ENCODE measurements at places on chromosomes 13 and 19.

- no peak for DNase-seq
Measured at GRCh38 chr13:73146707-73147106, 87.9 kb downstream of the KLF5 start.

GRCh38 chr13:98447881-98448641 is 128.8 kb downstream of the STK24 start:
- no peak for DNase-seq

DNA sequence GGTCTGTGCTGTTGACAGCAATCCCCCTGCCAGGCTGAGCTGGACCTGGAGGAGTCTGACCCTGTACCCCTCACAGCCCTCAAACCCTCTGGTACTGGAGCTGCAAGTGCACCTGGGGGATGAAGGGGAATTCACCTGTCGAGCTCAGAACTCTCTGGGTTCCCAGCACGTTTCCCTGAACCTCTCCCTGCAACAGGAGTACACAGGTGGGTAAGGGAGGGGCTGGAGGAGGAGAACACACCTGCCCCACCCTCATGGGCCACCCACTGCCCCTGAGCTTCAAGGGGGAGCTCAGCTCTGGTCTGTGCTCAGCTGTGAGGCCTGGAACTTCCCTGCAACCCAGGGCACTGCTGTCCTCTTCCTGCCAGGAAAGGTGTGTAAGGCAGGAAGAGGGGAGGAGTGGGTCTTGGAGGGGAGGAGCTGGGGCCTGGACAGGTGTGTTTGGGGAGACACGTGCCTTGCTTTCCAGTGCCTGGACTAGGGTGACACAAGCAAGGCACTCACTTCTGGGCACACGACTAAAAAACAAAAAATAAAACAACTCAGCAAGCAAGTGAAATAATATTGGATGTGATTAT is 3.9 kb downstream of the SIGLEC7 start:
- no peak for DNase-seq

DNA sequence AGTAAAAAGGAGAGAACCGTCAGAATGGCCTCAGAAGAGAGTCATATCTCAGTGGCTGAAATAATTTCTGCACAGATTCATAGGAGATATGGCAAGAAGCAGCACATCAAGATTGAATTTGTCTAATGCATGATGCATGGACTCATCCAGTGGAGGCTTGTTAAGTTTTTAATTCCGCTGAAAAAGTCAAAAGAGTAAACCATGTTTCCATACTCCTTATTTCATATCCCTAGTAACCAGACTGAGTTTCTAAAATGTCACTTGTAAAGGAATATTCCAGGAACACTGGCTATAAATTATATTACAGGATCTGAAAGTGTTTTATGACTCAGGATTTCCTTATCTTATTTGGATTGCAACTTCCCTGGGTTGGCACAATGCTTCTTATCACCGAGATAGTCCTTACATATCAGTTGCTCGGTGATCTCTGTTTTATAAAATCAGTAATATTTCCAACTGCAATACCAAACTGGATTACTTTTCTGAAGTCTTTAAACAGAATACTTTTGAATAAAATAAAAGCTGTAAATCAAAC is 180.2 kb upstream of the TSC22D1 start:
- no peak for DNase-seq

GRCh38 chr19:34173193-34173956 is 1.1 kb downstream of the LSM14A start:
- DNase-seq = peak; percentile 55

DNA sequence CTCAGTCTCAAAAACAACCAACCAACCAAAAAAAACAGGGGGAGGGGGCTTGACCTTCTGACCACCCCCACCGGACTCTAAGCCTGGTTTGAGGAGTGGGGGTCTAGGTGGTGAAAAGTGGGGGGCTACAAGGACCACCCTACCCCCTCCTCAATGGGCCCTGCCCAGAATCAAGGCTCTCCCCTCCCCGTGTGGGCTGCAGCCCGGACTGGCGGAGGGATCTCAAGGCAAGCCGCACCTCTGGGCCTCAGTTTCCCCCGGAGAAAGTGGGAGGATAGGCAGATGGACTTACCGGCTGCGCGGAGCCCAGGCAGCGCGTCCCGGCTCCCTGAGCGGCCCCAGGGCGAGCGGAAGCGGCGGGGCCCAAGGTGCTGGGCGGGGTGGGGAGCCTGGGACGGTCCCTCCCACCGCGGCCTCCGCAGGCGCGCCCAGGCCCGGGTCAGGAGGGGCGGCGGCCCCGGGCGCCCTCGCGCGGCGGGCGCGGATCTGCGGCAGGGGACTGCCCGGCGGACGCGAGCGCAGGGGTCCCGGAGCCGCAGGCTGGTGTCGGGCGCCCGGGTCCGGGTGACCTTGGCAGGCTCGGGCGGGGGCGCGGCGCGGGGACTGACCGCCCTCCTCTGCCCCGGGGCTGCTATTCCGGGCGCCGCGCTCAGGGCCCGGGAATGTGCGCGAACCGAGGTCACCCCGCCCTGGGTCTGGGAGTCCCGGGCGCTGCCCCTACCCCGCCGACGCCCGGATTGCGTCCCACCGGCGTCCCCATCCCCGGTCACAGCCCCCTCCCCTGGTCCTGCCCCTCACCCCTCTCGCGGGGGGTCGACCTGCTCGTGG is at the start of gene ADAMTSL5:
TSS of gene ADAMTSL5 (minus strand) at position 349 of the 828 bp plus-strand sequence. CDS start 2,076 bp downstream, outside the sequence.
- peak; percentile 63 for DNase-seq

DNA sequence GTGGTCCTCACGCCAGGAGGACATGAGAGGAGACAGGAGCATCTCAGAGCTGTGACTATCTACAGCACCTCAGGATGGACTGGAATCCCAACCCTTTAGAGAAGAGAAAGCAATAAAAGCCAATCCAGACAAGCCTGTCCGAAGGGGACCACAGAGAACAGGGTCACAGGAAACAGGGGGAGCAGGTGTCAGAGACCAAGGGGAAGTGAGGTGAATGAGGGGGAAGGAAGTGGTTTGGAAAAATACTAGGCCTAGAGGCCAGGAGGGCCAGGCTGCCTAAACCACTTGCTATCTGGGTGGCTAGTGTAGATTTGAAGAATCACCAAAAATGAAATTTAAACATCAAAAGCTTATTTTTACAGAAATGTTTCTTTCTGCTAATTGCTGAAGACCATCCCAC is 16.2 kb downstream of the TMTC4 start:
- DNase-seq = no peak

DNA sequence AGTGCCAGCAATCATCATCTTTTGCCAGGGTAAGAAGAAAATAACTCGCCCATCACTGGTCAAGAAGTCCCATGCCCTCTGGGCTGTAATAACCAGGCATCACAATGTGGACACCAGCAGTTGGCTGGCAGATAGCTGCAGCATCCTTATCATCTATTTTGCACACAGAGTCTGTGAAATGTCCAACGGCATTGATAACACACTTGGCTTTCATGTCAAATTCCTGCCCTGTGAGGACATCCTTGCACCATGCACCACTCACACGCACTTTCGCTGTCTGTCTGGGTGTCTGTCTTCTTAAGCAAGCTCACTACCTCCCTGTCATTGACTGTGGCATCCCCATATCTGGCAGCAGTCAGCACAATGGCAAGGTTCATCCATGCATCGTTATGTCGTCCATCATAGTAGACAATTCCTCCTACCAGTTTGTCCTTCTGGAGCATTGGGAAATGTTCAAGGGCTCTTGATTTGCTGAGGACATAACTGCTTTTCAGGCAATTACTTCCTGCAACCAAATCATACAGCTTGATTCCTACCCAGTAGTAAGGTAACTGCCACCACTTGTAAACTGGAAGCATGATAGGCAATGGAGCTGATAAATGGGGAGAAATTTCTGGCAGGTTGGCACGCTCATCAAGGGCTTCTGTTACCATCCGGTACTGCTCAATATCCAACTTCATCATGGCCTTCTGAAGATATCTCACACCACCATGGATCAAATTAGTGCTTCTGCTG is 6.8 kb upstream of the ZSCAN5A start:
- no peak for DNase-seq

DNA sequence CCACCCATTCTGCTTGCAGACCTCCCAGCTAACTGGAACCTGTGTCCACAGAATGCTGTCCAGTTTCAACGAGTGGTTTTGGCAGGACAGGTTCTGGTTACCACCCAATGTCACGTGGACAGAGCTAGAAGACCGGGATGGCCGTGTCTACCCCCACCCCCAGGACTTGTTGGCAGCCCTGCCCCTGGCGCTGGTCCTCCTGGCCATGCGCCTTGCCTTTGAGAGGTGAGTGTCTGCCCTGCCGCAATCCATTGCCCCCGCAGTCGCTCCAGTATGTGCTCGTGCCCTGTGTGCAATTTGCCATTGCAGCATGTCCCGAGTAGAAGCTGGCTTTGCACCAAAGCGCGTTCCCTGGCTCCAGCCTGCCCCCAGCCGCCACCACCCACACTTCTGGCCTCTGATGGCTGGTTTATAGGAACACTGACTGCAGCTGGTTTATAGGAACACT is 41.9 kb downstream of the CERS4 start:
- DNase-seq = peak; percentile 27

DNA sequence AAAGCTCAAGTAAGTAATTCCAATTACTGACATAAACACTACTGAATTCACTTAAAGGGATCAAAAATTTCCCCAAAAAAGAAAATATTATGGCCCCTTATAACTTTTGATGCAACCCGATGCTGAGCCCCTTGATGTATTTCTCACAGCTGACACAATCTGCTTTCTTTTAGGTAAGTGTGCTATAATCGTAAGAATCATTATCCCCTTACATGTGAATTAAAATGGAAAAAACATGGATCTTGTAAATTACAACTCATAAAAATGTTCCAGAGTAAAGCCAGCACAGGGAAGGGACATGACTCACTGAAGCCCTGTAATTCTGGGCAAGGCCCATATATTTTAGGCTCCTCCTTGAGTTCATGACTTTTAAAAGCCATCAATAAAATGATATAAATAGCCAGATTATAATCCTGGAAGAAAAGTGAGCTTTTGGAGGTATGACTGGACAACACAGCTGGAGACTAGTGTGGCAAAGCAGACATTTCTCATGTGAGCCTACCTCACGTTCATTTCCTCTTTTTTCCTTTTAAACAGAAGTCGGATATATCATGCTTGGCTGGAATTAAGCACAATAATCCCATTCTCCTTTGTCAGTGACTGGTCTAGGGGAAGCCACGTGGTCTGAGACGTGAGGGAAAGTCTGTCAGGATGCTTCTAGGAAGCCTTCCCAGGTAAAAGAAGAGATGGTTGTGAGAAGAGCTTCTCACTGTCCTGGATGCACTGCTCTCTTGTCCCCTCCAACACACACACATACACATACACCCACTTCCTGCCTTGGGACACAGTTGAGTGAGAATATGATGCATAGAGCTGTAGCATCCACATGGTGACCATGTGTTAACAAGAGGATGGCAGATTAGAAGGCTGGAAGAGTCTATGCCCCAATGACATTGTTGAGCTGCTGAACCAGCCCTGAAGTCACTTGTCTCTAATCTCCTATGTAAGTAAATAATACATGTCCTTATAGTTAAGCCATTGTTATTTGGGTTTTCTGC is 165.4 kb downstream of the RGCC start:
- DNase-seq = peak; percentile 61

GRCh38 chr19:17419154-17419620 is 660 bp upstream of the MVB12A start:
- DNase-seq = no peak

- peak; percentile 13 for DNase-seq
Measured at GRCh38 chr13:99199541-99200431, 868 bp upstream of the UBAC2 start.

- DNase-seq = no peak
Measured at GRCh38 chr19:53642381-53643099, 10.7 kb downstream of the DPRX start.

DNA sequence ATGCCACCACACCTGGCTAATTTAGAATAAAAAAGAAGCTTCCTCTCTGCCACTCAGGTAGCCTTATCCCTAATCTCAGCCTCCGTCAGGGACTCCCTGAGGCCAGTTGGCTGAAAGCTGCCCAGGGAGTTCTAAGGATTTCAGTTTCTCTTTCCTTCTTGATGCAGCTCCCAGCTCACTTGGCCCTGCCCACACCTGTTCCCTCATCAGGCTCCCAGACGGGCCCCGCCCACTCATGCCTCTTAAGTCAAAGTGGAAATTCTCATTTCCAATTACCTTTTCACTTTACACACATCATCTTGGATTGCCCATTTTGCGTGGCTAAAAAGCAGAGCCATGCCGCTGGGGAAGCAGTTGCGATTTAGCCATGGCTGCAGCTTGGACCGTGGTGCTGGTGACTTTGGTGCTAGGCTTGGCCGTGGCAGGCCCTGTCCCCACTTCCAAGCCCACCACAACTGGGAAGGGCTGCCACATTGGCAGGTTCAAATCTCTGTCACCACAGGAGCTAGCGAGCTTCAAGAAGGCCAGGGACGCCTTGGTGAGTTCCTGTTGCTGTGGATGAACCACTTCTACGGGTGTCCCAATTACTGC is at the start of gene IFNL1:
TSS of gene IFNL1 (plus strand) at position 353 of the 591 bp plus-strand sequence. CDS start at position 368, 15 bp downstream.
- no peak for DNase-seq

DNA sequence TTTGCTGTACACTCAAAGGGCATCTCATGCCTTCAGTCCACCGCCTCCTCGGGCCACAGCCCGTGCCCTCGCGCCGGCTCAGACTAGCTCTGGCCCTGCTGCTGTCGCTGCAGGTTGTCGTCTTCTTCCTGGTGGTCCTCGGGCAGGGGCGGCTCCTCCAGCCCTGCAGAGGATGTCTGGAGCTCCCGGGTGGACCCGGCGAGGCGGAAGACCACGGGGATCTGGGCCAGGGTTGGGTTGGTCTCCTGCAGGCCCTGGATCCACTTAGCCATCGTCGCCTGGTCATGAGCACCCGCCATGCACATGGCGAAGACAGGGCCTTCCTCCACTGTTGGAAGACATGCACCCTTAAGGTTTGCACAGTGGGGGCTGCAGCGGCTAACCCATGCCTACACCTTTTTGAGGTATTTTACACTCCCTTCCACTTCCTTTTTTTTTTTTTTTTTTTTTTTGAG is 489 bp upstream of the ZNF653 start:
- DNase-seq = no peak

DNA sequence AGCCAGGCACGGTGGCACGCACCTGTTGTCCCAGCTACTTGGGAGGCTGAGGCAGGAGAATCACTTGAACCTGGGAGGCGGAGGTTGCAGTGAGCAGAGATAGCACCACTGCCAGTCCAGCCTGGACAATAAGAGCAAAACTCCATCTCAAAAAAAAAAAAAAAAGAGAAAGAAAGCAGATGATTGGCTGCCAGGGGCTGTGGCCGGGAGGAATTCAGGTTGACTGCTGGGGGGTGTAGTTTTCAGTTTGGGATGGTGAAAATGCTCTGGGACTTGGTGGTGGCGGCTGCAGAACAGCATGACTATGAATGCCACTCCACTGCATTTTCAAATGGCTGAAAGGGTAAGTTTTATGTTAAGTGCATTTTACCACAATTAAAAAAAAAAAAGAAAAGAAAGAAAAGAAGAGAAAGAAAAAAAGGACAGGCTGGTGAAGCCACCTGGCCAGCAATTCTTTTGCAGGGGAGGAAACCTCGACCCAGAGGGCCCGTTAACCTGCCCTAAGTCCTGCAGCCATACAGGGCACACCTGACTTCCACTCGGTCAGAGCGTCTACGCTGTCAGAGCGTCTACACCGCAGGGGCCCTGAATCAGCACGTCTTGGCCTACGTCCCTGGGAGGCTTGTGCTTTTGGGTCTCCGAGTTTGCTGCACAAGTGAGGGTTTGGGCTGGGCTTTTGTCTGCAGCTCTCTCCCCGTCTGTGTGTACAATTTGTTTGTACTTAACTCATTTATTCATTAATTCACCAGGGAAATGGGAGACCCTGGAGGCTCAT is 3.6 kb downstream of the ISOC2 start:
- DNase-seq = no peak
